ENCODE measurements at places on chromosomes 1 and 21.

- no peak for DNase-seq
Measured at GRCh38 chr1:209380420-209380819, 203.1 kb upstream of the CAMK1G start.

DNA sequence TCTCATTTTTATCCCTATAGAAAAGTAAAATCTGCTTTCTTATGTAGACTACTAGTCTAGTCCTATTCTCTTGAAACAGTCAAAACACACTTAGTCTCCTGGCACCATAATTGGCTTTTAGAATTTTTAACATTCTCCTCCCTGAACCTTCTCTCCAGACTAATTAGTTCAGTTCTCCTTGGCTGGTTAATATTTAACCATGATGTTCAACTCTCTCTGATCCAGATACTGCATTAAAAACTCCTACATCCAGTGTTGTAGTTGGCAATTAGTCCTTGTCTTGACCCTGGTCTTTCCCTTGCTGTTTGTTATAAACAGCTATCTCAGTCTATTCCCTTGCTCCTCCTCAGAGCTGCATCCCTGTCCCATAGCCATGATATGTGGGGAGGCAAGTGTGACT lies 422.9 kb upstream of the BEND5 start:
- no peak for DNase-seq

DNA sequence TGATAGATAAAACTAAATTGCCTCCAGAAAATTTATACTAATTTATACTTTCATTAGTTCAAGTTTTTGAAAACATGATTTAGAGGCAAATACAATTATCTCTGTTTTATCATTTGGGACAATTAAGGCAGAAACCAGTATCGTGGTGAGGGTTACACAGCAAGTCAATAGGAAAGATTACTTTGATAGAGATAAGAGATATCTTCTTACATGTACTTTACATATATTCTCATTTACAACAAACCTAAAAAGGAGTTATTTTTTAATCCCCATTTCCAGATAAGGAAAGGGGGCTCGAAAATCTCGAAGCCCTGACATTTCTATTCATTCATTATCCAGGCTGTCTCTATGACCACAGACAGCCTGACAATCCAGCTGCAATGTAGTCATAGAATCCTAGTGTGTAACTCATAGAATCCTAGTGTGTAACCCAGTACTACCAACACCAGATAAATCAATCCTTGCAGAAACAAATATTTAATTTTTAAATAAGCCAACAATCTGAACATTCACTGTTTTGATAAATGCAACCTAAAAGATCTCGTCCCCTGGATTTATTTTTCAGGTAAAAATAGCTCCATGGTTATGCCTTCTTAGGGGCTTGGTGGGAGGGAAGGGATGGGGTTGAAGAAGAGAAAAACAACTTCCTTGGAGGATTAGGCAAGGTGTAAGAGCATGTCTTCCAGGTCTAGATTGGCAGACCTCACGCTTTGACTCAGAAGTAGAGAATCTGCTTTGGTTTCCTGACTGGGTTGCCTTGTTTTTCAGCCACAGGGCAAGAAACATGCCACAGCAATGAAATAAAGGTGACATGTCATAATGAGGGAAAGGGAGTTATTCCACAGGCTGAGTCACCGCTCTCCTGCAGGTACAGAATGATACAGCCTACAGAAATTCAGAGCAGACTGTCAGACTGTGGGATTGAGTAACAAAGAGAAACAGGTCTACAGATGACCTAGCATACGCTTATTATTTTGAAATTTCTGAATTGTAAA lies 45.6 kb downstream of the IRF2BP2 start:
- no peak for DNase-seq

DNA sequence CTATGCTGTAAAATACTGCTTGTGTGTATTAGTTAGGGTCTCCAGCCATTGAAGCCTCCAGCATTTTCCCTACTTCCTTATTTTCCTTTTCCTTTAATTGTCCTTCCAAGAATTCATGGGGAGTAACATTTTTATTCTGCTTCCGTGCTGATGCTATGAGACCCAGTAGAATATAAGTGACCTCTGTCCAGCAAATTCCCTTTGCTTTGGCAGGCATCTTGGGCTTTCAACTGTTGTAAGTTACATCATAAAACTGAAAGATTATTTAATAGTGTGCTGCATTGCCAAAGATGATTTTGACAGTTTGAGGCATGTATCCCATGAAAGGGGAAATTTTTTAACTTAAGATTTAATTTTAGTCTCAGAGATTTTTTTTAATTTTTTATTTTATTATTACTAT lies 48.1 kb upstream of the B3GALT2 start:
- DNase-seq: no peak

DNA sequence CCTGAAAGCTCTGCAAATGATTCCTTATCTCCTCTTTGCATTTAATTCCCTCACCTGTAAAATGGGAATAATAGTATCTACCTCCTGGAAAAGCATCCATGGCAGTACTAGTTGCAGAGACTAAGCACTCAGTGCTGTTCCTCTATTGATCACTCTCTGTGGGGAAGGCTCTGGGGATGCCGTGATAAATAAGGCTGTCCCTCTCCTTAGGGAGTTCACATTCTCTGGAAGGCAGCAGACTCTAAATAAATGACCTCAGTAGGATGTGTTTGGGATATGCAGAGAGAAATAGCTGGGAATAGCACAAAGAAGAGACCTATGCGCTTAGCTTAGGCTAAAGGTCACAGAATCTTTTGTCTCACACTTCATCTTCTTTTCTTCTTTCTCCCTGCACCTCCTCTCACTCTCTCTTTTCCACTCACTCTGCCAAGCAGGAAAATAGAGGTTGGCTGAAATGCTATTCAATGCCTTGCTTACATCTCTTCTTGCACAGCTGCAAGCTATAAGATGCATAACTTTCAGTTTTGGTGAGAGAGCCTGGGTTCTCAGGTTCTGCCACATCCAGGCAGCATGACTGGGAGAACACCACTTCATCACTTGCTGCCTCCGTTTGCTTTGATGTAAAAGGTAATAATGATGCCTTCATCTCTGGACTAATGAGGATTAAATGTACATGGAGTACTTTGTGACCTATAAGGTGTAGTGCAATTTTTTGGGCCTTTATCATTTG lies 101.5 kb downstream of the LMX1A start:
- DNase-seq: no peak

- DNase-seq: no peak
Measured at GRCh38 chr1:156376146-156376545, 7.1 kb downstream of the RHBG start.

DNA sequence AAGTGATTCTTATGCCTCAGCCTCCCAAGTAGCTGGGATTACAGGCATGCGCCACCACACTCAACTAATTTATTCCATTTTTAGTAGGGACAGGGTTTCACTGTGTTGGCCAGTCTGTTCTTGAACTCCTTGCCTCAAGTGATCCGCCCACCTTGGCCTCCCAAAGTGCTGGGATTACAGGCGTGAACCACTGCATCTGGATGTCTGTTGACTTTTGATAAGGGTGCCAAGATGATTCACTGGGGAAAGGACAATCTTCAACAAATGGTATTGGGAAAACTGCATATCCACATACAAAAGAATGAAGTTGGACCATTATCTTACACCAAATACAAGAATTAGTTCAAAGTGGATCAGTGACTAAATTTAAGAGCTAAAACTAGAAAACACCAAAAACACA lies 19.8 kb downstream of the RO60 start:
- DNase-seq: no peak

Measured in NCI-H1436 treated with DMSO at 0.1 percent for 48 hours (cell line).